Activated naive CD4-positive, alpha-beta T cell treated with anti-CD3 and anti-CD28 coated beads, Interleukin-2, amount 10 ng/mL, durations not matched to agents 7 days and 5 days (primary cell): ENCODE measurements at places on chromosomes 7 and 10.

- H3K4me1 ChIP-seq = no peaks in the 10 kb centered on the region
- H3K36me3 ChIP-seq = no peaks in the 10 kb centered on the region
- H3K4me3 ChIP-seq = no peak overlapping the region
- H3K27me3 ChIP-seq = no peaks in the 10 kb centered on the region
- DNase-seq = no peak
- H3K27ac ChIP-seq = no peak overlapping the region
These were observed 170.1 kb downstream of the OTUD1 start for GRCh38 chr10:23608926-23609325.

DNA sequence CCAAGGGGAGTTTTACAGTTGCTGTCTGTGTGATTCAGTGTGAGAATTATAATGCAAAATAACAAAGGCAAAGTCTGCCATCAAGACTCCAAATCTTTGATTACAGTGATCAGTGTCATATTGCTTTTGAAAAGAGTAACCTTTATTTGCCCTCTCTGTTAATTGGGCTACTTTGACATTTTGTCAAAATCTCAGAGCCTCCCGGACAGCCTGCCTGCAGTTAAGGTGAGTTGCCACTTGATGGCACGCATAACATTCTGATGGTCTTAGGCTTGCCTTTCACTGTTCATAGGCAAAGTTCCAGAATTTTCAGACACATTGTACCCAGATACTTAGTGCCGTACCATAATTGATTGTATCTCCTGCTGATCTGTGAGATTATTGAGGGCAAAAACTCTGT, 253.5 kb downstream of the ABCA13 start:
- H3K36me3 ChIP-seq = no peaks in the 10 kb centered on the region
- no peak overlapping the region for H3K27ac ChIP-seq
- H3K4me3 ChIP-seq = no peak overlapping the region
- no peaks in the 10 kb centered on the region for H3K27me3 ChIP-seq

- H3K27me3 ChIP-seq = peaks cover 14% of the 10 kb centered on the region
- no peaks in the 10 kb centered on the region for H3K36me3 ChIP-seq
- H3K27ac ChIP-seq = no peak overlapping the region
- H3K4me1 ChIP-seq = peaks cover 24% of the 10 kb centered on the region
- no peak overlapping the region for H3K4me3 ChIP-seq
- DNase-seq = no peak
These were observed 34.8 kb downstream of the ZMIZ1 start for GRCh38 chr10:79103585-79103984.

DNA sequence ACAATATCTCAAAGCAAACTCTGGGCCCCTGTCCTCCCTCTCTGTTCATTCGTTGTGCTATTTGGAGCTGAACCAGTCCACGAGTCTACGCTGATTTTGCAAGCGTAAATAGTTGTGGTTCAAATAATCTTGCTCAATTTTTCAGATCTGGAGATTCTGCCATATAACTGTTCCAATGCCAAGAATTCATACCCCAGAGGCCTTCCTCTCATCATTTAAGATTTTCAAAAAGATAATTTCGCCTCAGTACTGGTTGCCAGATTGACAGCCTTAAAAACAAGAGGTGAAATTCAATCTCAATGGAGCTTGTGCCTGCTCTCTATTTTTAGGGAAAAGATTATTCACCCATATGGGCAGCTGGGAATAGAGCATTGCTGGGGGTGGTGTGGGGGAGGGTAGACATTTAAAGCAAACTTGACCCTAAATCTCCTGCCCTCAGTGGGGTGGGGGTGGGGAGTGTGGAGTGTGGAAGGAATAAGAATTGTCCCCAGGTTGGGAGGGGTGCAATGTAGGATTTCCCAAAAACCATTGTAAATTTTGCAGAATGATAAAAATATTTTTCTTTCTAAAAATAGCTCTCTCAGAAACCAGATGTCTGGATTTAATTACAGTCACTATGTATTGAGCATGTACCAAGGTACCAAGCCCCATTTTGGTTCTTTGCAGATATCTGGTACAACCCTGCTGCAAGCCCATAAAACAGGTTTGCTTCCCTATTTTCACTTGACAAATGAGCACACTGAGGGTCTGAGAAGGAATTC, 104.7 kb upstream of the EEPD1 start:
- H3K4me3 ChIP-seq = no peak overlapping the region
- peaks cover 7% of the 10 kb centered on the region for H3K27me3 ChIP-seq
- H3K36me3 ChIP-seq = no peaks in the 10 kb centered on the region
- no peaks in the 10 kb centered on the region for H3K4me1 ChIP-seq

DNA sequence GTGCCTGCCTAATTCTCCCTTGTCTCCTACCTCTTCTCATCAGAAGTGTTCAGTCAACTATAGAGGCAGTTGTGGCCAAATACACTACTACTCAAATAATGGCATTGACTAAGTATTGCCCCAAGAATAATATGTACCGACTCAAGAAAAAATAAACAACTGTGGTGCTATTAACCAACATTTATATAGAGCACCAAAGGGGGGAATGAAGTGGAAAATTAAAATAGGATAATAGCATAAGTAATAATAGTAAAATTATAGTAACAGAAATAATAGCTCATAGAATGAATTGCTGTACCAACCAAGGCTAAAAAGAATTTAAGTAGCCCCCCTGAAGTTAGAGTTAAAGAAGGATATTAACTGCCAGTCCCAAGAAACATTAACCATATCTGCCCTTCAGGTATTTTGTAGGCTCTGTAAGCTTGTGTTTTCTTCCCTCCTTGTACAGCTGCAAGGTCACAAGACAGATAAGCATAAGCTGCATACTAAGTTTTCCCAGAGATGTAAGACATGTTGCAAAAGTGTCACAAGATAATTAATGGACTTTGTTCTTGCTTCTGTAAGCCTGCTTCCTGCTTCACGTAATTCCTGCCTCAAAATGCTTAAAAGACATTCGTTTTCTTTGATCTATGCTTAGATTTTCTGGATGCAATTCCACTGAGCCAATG, 10.9 kb upstream of the CYREN start:
- no peaks in the 10 kb centered on the region for H3K4me1 ChIP-seq
- no peak overlapping the region for H3K4me3 ChIP-seq
- H3K27me3 ChIP-seq = no peaks in the 10 kb centered on the region

- H3K36me3 ChIP-seq = no peaks in the 10 kb centered on the region
- H3K4me3 ChIP-seq = no peak overlapping the region
- H3K27me3 ChIP-seq = peaks cover 69% of the 10 kb centered on the region
- no peak overlapping the region for H3K27ac ChIP-seq
- no peak for DNase-seq
- H3K4me1 ChIP-seq = no peaks in the 10 kb centered on the region
These were observed 65.2 kb downstream of the TCF7L2 start for GRCh38 chr10:113015201-113015600.

DNA sequence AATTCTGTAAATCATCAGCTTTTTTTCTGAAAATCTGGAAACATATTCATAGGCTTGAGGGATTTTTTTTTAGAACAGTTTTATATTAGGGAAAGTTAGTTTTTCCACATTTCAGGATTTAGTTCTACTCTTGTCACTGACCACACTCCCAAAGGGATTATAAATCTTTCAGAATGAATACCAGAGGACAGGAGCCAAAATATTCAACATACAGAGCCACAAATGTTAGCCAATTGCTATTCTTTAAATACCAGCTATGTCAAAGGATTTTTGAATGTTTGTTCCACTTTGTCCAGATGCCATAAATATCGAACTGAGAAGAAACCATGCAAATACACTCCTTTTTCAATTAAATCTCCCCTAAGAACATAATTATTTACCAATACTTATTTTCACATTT, 50.7 kb downstream of the ODAD2 start:
- no peak overlapping the region for H3K27ac ChIP-seq
- no peaks in the 10 kb centered on the region for H3K36me3 ChIP-seq
- no peak overlapping the region for H3K4me3 ChIP-seq

DNA sequence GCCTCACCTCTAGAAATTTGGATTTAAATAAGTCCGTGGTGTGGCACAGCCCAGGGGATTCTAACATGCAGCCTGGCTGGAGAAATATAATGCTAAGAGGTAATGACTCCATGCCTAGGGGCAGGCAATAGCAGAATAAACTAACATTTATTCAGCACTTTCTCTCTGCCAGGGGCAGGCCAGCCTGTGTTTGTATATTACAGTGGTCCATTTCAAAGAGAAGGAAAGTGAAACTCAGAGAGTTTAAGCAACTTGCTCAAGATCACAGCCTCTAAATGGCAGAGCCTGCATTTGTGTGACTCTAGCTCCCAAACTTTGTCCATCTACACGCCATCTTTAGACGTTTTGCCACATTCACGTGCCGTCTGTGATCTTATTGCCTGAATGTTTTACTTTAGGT, 6.7 kb upstream of the LRRC18 start:
- no peaks in the 10 kb centered on the region for H3K36me3 ChIP-seq
- no peak overlapping the region for H3K4me3 ChIP-seq
- H3K27ac ChIP-seq = no peak overlapping the region
- no peak for DNase-seq

- no peak for DNase-seq
- no peak overlapping the region for H3K4me3 ChIP-seq
- no peaks in the 10 kb centered on the region for H3K4me1 ChIP-seq
These were observed 339.5 kb downstream of the ELMO1 start for GRCh38 chr7:37109016-37109683.

- no peaks in the 10 kb centered on the region for H3K4me1 ChIP-seq
- H3K4me3 ChIP-seq = no peak overlapping the region
- no peaks in the 10 kb centered on the region for H3K36me3 ChIP-seq
- no peak overlapping the region for H3K27ac ChIP-seq
- peak; percentile 18 for DNase-seq
- no peaks in the 10 kb centered on the region for H3K27me3 ChIP-seq
These were observed 220.5 kb downstream of the MAD1L1 start for GRCh38 chr7:2012044-2012900.

- no peak overlapping the region for H3K27ac ChIP-seq
- no peak overlapping the region for H3K4me3 ChIP-seq
- H3K27me3 ChIP-seq = peaks cover 4% of the 10 kb centered on the region
- no peaks in the 10 kb centered on the region for H3K36me3 ChIP-seq
- no peaks in the 10 kb centered on the region for H3K4me1 ChIP-seq
- no peak for DNase-seq
These were observed 98.2 kb downstream of the TNS3 start for GRCh38 chr7:47483604-47484273.

- H3K4me1 ChIP-seq = peaks cover 4% of the 10 kb centered on the region
- H3K27ac ChIP-seq = no peak overlapping the region
- no peaks in the 10 kb centered on the region for H3K36me3 ChIP-seq
- H3K27me3 ChIP-seq = peaks cover 35% of the 10 kb centered on the region
- no peak for DNase-seq
These were observed 75.6 kb upstream of the INSIG1 start for GRCh38 chr7:155222061-155222460.

DNA sequence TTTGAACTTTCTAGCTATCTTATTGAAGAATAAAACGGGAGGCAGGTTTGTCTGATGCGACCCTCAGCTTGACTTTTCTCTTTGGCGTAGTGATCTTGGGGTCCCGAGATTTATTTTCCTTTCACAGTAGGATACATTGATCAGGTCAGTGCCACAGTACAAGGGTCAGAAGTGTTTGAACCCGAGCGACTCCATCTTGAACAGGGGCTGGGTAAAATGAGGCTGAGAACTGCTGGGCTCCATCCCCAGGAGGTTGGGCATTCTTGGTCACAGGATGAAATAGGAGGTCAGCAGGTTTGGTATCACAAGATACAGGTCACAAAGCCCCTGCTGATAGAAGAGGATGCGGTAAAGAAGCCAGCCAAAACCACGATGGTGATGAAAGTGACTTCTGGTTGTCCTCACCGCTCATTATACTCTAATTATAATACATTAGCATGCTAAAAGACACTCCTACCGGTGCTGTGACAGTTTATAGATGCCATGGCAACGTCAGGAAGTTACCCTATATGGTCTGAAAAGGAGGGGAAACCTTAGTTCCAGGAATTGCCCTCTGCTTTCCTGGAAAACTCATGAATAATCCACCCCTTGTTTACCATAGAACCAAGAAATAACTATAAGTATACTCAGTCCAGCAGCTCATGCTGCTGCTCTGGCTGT, 3.0 kb upstream of the TECPR1 start:
- peak overlapping the region; percentile 78 for H3K27ac ChIP-seq
- H3K4me1 ChIP-seq = peaks cover 53% of the 10 kb centered on the region
- DNase-seq = peak; percentile 49

DNA sequence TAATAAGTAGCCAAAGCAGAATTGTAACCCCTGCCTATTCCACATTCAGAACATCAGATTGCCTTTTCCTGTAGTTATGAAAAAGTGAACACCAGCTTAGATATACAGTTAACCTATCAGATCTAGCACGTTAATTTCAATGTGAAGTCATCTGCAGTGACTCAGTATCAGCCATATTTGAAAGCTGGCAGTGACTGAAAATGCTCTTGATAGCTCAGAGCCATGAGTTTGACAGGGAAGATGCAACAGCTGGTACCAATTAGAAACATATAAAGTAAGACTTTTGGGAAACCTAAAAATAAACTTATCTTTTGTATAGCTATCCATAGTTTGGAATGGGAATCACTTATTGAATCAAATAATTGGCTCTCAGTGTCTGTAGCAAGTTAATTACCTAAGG, 284.1 kb upstream of the NPSR1 start:
- DNase-seq = no peak
- H3K4me1 ChIP-seq = no peaks in the 10 kb centered on the region
- no peak overlapping the region for H3K4me3 ChIP-seq
- no peaks in the 10 kb centered on the region for H3K36me3 ChIP-seq
- H3K27ac ChIP-seq = no peak overlapping the region
- no peaks in the 10 kb centered on the region for H3K27me3 ChIP-seq

DNA sequence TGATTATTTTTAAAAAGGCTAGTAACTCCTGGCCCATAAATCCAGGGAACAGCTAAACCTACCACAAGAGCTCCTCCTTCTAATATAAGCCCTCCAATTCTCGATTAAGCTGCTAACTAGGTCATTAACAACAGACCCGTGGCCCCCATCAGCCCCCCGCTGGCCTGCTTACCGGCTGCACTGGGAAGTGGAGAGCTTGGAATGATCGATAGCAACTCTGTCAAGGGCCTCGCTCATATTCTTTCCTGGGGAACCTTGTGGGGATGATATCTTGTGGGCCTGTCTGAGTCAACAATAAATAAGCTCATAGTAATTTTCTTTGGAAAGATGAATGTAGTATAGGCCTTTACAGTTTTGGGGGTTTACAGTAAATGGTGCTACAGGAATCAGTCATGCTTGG, 353.5 kb downstream of the TCERG1L start:
- no peak for DNase-seq
- no peaks in the 10 kb centered on the region for H3K4me1 ChIP-seq
- no peak overlapping the region for H3K4me3 ChIP-seq

- H3K27me3 ChIP-seq = no peaks in the 10 kb centered on the region
- no peak overlapping the region for H3K27ac ChIP-seq
- no peak overlapping the region for H3K4me3 ChIP-seq
- no peaks in the 10 kb centered on the region for H3K36me3 ChIP-seq
These were observed 13.0 kb upstream of the SEMA3A start for GRCh38 chr7:84207615-84208014.

DNA sequence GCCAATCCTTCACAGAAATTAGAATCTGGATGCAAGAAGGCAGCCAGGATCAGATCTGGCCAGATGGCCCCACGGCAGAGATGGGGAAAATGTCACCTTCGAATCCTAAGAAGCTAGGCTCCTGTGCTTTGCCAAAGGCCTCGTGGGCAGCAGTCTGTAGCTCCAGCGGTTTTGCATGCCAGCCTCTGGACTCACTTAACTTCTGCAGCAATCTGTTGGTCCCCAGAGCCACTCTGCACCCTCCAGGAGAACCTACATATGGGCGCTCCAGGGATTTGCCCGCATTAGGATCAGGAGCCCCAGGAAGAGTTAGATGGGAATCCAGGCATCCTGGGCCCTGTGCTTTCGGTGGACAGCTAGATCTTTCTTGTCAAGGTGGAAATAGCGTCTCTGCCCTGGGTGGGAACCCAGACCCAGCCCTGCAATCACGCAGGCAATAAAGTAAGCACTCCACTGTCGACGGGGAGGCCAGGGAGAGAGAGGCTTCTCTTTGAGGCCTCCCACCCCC, 10.1 kb upstream of the HOXA13 start:
- DNase-seq = no peak
- no peak overlapping the region for H3K4me3 ChIP-seq
- H3K27me3 ChIP-seq = peaks cover 99% of the 10 kb centered on the region
- peak overlapping the region; percentile 40 for H3K27ac ChIP-seq
- peaks cover 12% of the 10 kb centered on the region for H3K4me1 ChIP-seq
